CD4-positive, alpha-beta memory T cell (primary cell): ENCODE measurements at places on chromosomes 2 and 18. TPM values are rescaled to one million over a fixed set of nuclear protein-coding genes. Genes with fewer than 3 reads are reported as not detected.

GRCh38 chr18:76565238-76566173 is 70.5 kb upstream of the ZNF516 start:
- DNase-seq: no peak

DNA sequence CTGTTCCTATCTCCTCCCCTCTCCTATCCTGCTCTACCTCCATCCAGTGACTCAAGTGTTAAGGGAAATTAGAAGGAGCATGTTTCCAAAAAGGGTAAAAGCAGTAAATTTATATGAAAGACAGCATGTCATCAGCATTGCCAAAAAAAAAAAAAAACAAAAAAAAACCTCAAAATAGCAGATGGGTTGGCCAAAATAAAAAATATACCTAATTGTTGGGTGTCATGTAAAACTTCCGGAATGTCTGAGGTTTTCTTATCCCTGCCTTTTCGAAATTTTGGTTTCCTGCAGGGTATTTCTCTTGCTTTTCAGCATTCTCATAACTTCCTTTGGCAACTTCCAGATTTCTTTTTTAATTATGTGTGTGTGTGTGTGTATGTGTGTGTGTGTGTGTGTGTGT is 241.6 kb upstream of the FN1 start:
- DNase-seq: no peak

DNA sequence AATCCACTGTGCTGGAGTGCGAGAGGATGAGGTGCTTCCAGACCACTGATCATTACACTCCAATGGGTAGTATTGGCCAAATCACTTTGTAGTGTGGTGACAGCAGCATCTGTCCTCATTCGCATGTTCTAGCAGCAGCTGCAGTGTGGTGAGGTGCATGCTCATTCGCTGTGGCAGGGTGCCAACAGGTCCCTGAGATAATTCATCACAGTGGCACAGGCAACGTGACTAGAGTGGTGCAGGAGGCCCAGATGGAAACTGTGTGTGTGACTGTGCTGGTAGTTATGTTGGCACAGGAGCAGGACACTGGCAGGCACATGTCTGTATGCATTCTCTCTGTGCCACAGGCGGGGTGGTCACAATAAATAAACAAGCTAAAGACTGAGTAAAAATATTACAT is 329.5 kb upstream of the SYT4 start:
- no peak for DNase-seq

INPP4A gene
- total RNA-seq: 133 TPM

REG3G gene
- not detected for total RNA-seq

CD8B gene
- total RNA-seq: 0.73 TPM

- no peak for DNase-seq
Measured at GRCh38 chr2:39874236-39874635, 95.2 kb upstream of the THUMPD2 start.

GREB1 gene
- 0.19 TPM for total RNA-seq

POTEJ gene
- total RNA-seq: not detected

GRCh38 chr2:71613403-71613952 is 160.1 kb downstream of the DYSF start:
- no peak for DNase-seq
